Activated CD4-positive, CD25-positive, alpha-beta regulatory T cell treated with anti-CD3 and anti-CD28 coated beads, Interleukin-2, amount 50 U/mL, for 24 hours (primary cell): ENCODE measurements at places on chromosomes 6 and 20.

- peak; percentile 74 for ATAC-seq
These were observed 32.3 kb upstream of the GNRH2 start for GRCh38 chr20:3010985-3011723.

GRCh38 chr6:6600875-6601274 is 12.4 kb downstream of the LY86 start:
- no peak for ATAC-seq

DNA sequence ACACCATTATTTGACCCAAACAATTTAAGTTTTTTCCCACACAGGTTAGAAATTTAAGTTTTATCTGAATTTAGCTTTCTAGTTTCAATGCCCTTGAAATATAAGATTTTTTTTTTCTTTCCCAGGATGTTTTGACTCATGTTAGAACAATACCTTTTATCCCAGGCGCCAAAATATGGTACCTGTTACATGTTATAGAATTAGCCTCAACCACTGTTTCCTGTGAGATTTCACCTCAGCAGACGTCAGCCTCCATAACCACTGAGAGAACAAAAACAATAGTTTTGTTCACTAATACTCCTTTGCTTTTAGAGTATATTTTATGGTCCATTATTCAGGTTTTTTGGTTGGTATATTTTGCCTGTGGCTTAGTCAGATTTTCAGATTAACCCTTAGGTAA is 302.9 kb downstream of the CDKAL1 start:
- ATAC-seq: no peak

- ATAC-seq: no peak
These were observed 5.7 kb upstream of the TNXB start for GRCh38 chr6:32114796-32115195.

GRCh38 chr6:41343641-41344187 is 8.3 kb downstream of the NCR2 start:
- no peak for ATAC-seq

DNA sequence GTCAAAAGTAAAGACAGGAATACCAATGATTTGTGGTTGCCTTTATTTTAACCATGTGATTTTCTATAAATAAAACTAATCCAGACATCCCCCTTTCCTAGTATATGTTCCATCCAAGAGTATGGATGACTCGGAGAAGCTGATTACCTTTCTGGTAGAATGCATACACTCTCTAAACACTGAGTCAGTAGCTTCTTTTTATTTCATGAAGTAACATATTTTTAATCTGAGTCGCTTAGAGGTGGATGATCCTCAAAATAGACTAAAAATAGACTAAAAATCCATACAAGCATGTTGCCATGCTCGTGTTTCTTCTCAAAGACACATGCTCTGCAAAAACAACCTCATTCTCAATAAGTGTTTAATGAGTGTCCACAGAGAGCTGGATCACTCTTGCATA is 263.7 kb downstream of the COL12A1 start:
- ATAC-seq: no peak

DNA sequence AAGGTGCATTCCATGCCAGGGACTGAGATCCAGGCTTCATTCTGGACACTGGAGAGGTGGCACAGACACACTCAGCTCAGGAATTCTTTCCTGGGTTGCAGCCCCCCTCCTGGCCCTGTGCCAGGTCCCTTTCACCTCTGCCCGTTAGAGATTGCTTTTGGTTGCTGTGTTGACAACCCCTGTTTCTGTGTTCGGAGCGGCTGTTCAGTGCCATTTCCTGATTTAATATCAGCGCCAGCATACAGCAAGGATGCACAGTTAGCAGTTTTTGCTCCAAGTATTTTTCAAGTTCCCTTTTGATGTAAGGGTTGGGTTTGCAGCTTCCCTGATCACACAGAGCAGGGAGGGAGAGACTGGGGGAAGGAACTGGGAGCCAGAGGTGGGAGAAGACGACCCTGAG is 8.5 kb upstream of the MAFB start:
- no peak for ATAC-seq

DNA sequence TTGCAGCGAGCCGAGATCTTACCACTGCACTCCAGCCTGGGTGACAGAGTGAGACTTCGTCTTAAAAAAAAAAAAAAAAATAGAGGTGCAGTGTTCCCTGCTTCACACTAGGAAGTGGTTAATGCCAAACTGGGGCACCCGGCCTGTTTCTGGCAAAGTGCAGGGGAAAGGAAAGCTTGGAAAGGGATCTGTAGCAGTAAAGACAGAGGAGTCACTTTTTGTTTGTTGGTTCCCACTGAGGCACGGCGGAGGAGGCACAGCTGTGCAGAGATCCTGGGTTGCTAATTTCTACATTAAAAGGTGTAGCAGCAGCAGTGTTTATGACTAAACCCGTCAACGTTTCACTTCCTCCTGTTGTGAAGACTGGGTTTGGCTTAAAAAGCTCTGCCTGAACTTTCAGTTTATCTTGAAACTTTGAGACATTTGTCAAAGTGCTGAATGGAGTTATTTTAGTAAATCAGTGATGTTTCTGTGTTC is 125.6 kb downstream of the CARMIL1 start:
- peak; percentile 89 for ATAC-seq

DNA sequence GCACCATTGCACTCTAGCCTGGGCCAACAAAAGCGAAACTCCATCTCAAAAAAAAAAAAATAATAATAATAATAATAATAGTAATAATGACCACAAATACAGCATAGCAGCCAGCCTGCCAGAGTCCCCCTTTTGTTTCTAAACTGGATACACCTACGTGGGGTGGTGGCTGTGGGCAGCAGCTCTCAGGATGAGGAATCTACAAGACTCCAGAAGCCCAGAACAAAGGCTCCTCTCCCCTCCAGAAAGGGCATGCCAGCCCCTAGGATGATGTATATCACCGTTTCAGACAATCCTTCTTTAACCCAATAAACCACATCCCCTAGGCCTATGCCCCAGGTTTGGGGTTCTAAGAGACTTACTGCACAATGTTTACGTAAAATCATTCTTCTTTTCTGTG is 155.9 kb downstream of the QRSL1 start:
- no peak for ATAC-seq

- no peak for ATAC-seq
These were observed 250.5 kb downstream of the ESR1 start for GRCh38 chr6:152057832-152058498.

DNA sequence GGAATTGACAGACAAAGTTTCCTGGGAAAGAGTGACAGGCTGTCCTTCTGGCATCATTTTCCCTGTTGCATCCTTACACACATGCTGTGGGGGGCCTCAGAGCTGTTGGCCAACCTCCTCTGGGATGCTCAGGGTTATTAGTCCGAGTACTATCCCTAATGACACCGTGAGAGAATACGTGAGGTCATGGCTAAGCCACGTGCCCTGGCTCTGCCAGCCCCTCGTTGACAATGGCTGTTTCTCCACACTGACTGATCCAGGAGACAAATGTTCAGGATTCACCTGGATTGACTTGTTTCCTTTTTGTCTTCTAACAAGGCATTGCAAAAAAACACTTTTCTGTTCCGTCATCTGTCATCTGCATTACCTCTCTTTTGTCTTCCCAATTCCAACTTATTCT is 604.6 kb downstream of the TFAP2A start:
- ATAC-seq: no peak

GRCh38 chr6:166005401-166005943 is 162.2 kb downstream of the TBXT start:
- no peak for ATAC-seq

DNA sequence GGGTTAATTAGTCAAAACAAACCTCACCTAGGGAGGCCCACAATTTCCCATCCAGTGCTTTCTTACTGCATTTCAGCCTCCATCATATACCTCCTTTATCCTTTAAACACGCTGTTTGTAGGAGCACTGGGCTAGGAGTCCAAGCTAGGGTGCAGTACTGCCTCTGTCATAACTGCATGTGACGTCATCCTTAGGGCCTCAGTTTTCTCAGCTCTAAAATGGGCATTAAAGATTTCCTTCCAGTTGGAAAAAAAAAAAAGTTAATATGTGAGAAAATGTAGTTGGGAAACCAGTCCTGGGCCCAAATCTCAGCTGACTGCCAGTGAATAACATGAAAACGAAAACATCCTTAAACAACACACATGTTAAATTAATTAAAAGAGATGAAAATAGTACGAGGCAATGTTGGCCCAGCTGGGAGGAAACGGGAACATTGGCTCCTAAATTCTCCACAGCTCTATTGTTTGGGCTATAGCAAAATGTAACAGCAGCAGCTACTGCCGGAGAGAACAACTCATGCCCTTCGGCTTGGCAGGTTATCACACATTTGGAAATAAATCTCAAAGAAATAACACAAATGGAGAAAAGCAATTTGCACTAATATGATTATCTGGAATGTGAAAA is 79.9 kb upstream of the CCDC167 start:
- ATAC-seq: no peak

GRCh38 chr6:12404651-12405050 is 114.5 kb downstream of the EDN1 start:
- no peak for ATAC-seq

GRCh38 chr20:19867940-19868371 is 109.9 kb downstream of the RIN2 start:
- ATAC-seq: no peak

- ATAC-seq: no peak
These were observed 109.0 kb downstream of the RALGAPA2 start for GRCh38 chr20:20603339-20603990.

- no peak for ATAC-seq
These were observed 152.9 kb downstream of the PAK5 start for GRCh38 chr20:9686001-9686400.

DNA sequence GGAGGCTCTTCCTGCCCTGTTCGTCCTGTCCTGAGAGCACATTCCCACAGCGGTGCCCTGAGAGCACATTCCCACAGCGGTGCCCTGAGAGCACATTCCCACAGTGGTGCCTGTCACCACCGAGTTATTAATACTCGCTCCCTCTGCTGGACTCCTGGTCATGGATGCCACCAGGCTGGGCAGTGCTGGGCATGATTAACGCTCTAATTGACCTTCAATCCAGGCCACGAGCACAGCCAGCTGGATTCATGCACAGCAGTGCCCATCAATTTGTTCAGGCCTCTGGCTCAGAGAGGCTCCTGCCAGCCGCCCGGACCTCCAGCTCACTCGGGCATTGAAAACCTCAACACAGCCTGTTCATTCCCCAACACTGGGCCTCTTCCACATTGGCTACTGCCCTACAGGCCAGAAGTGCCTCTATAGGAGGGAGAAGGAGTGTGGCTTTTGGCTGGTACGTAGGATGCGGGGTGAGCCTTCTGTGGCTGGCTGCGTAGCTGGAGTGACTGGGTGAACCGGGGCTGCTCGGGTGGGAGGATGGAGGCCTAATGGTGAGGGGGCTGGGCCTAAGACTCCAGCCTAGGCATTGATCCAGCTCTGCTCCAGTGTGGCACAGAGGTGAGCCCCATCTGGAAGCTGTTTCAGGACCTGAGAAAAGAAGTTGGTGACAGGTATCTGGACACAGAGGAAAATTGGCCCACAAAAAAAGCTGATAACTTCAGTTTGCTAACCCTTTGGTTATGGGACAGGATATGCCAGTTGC is 9.3 kb downstream of the IP6K3 start:
- ATAC-seq: no peak

DNA sequence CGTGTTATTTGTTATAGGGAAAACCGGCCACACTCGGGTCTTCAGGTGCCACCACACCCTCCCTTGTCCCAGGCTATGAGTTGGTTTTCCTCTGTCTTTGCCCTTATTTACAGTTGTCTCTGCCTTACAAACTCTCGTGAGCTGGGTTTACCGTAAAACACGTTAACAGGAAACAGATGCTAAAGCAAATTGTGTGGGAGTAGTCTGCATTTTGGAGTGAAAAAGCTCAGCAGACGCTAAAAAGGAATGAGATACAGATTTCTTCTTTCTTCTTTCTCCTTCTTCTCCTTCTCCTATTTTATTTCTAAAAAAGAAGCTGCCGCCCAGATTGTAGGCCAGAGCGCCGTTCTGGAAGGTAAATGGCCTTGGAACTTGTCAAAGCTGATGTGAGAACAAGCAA is 51.9 kb downstream of the APCDD1L start:
- no peak for ATAC-seq

DNA sequence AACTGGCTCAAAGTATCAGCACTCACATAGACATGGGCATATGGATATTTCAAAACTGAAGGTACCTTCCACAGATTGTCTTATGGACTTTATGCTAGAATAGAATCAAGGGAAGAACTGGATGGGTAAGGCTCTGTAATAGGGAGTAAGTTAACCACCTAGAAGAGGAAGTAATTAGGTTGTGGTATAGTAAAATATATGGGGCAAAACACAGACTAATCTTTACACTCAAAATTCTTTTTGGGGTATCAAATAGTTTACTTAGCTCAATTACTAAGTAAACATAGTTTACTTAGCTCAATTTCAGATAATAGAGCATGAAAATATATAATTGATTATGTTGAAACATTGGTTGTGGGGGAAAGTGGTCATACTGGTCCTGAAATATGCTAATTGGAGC is 94.2 kb upstream of the ATXN1 start:
- ATAC-seq: no peak

DNA sequence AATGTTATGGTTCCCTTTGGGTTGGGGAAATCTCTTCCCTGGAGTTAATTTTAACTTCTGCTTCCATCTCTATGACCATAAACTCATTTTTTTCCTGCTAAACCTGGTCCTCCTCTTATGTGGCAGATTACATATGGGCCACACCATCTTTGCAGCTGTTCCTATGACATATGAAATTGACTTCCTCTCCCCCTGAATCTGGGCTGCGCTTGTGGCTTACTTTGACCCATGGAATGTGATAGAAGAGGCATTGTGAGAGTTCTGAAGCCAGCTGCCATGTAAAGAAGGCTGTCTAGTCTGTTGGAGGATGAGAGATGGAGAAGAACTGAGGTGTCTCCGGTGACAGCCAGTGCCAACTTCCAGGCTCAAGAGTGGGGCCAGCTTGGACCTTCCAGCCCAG is 100.1 kb downstream of the CDC5L start:
- ATAC-seq: no peak

DNA sequence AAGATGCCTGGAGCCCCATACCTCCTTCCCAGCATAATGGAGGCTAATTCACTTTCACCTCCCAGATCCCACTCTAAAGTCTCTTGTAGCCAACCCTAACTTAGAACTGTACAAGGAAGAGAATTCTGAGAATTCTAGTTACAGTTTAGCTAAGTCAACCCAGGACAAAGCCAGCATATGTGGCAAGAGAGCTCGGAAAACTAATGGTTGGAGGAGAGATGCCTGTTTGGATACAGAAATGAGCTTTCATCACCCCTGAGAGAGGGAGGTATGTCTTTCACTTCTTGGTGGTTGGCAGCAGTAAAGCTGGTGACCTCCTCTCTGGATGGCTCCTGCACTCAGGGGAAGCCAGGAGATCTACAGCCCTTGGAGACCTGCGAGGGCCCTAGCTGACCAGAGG is 252.6 kb upstream of the SUPT3H start:
- ATAC-seq: no peak

- no peak for ATAC-seq
These were observed 21.2 kb downstream of the TFAP2D start for GRCh38 chr6:50734488-50734887.
